Stimulated activated naive CD4-positive, alpha-beta T cell (primary cell): ENCODE measurements at places on chromosomes 2 and 18.

DNA sequence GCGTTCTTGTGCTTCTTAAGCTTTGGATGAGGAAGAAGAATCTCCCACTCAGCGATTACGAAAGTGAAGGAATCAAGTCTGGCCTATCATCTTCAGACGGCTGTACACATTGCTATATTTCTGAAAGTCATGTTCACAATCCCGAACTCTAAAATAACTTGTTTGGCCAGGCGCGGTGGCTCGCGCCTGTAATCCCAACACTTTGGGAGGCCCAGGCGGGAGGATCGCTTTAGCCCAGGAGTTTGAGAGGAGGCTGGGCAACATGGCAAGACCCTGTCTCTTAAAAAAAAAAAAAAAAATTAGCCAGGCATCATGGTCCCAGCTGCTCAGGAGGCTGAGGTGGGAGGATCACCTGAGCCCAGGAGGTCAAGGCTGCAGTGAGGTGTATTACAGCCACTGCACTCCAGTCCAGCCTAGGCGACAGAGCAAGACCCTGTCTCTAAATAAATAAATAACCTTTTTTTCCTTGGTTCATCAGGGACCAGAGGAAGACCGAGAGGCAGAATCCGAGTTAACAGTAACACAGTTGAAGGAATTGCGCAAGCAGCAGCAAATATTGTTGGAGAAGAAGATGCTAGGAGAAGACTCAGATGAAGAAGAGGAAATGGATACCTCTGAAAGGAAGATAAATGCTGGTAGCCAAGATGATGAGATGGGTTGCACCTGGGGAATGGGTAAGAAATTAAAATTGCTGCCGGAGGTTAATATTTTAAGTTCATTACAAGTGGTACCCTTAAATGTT lies 1.1 kb downstream of the SLC4A1AP start:
- no peak for DNase-seq

DNA sequence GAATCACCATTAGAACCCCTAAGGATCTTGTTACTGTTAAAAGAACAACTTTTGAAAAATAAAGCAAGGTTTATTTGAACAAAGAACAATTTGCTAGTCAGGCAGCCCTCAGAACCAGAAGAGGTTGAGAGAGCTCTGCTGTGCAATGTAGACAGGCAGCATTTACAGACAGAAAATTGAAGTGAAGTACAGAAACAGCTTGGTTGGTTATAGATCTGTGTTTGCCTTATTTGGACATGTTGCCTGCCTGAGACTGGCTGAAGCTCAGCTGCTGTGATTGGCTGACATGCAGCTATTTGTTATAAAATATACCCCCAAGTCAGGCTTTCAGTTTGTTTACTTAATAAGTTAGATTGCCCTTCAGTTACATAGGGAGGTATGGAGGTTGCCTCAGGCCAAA lies 12.5 kb downstream of the MSTN start:
- DNase-seq, result no peak

DNA sequence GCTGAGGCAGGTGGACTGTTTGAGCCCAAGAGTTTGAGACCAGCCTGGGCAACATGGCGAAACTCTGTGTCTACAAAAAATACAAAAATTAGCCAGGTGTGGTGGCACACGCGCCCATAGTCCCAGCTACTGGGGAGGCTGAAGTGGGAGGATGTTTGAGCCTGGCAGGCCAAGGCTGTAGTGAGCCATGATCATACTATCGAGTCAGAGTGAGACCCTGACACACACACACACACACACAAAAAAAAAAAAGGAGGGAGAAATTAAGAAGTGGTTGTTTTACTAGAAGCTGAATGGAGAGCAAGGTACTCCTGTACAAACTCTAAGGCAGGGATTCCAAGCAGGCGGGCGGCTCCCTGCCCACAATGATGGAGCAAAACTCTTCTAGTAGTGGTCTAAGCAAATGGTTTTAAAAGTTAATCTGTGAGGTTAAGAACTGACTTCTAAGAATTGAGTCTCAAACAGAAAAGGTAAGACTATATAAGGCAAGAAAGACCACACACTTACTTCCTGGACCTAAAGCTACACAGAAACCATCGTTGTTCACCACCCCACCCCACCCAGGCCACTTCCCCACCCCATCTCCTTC lies 2.6 kb downstream of the ANKRD44 start:
- peak; percentile 25 for DNase-seq

DNA sequence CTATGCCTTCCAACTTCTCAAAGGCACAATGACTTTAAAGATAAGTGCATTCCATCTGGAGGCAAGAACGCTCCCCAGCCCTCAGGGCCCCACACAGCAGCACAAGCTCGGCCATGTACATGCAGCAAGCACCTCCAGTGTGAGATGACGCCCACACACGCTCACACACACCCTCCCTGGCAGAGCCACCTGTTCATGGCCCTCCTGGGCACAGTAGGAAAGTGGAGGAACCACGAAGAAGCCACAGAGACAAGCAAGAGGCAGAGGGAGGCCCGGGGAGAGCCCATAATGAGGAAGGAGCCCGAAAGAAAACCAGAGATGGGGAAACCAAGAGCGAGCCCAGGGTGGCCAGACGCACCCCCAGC lies 21.7 kb downstream of the BIN1 start:
- no peak for DNase-seq

DNA sequence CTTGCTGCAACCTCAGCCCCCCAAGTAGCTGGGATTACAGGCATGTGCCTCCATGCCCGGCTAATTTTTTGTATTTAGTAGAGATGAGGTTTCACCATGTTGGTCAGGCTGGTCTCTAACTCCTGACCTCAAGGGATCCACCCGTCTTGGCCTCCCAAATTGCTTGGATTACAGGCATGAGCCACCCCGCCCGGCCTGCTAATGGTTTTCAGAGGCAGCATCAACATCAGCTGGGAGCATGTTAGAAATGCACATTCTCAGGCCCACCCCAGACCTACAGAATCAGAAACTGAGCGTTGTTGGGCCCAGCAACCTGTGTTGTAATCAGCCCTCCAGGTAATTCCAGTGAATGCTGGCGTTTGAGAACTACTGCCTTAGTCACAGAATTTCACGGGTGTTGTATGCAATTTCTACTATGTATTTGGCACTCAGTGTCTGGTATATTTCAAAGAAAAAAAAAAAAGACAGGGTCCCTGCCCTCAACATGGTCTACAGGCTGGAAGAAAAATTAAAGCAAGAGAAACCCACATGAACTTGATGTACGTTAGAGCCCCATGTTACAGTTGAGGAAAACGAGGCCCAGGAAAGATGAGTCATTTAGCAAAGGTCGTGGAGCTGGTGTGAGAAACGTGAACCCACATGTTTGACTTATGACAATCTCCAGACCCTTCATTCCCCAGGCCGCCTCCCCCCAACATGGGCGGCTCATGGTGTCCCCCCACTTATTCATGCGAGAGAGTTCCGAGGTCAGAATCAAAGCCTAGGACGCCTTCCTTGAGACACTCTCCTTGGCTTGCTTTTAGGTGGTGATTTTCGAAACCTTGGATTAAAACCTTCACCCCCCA lies 35.3 kb downstream of the SH3BP4 start:
- no peak for DNase-seq

DNA sequence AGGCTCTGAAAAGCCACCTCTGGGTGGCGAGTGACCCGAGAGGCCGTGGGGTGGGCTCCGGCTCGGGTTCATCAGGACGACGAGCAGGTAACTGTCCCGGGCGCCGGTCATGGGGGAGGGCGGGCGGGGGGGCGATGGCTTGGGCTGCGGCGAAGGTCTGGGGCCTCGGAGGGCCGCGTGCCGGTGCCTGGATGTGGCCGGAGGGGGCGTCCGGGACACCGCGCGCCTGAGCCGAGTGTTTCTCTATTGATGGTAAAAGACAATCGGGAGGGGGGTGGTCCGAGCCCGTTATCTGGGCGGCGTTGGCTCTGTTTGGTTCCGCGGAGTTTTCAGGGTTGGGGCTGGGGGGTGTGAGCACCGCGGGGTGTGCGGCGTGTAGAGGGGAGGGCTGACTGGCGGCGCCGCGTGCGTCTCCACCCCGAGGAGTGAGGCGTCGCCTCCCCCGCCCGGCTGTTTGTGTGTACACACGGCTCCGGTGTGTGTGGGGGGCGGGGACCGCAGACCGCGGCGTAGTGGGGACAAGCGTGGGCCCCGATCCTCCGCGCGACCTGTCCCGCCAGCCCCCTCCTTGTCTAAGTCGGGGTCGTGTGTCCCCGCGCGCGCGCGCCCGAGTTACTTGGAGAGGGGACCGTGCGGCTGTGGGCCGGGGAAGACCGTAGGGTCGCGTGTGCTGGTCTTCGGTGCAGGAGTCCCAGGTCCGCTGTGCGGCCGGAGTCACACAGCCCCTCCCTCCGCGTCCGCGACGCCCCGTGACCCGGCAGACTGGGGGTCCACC lies 1.6 kb downstream of the CTIF start:
- DNase-seq, result peak; percentile 26

GRCh38 chr2:178513876-178514275 lies 33.6 kb downstream of the PLEKHA3 start:
- no peak for DNase-seq

GRCh38 chr2:95270541-95271081 lies 3.6 kb upstream of the PROM2 start:
- DNase-seq, result no peak

DNA sequence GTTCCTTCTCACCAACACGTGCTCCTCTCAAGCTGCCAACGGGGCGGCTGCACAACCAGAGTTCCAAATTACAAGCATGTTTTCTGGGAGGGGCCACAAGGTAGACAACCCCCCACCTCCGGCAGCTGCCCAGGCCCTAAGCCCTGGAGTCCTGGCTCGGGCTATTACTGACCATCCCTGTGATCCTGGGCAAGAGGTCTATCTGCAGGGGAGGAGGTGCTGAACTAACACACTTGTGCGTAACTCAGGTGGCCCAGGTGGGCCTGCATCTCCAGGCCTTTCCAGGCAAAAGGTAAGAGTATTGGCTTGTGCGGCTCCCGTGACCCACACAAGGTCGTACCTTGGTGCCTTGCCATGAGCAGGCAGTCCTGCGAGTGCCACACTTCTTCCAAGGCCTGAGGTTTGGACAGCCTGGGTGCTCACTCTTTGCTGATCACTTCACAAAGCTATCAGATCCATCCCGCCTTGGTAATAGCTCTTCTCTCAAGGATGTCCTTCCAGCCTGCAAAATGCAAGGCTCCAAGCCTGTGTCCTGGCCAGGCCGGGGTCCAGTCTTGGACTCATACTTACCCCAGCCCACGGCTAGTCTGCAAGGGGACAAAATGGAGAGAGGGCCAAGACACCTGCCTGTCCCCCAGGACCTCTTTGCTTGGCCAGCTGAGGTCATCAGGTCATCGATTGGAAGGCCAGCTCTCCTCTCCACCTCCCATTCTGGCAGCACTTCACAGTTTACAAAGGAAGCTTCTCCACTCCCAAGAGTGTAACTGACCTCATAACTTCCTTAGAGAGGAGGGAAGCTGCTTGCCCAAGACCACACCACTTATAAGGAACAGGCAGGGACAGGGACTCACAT lies 33.9 kb downstream of the ADRA2B start:
- DNase-seq, result no peak

DNA sequence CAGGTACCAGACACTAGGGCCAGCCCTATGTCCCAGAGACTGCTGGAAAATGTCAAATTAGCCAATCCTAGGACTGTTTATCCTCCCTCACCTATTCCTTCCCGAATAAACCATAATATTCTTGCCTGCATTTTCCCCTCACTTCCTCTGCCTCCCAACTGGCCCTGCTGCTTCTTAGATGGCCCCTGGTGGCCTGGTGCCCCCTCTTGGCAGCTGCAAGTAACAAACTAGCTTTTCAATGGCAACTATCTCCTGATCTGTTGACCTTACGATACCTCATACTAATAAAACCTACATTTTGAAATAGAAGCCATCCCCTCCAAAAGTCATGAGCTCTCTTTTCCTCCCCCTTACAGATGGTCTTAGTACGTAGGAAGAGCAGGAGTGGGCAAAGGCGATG lies 132.0 kb downstream of the ALPK2 start:
- no peak for DNase-seq

- DNase-seq, result no peak
Measured at GRCh38 chr2:43265001-43265400, 38.6 kb upstream of the ZFP36L2 start.

- no peak for DNase-seq
Measured at GRCh38 chr2:117614823-117615534, 199.5 kb upstream of the DDX18 start.

GRCh38 chr2:64063924-64064331 lies 44.7 kb upstream of the VPS54 start:
- DNase-seq, result no peak

GRCh38 chr2:181070119-181070835 lies 89.9 kb downstream of the UBE2E3 start:
- no peak for DNase-seq

GRCh38 chr2:187962538-187962937 lies 329.1 kb upstream of the GULP1 start:
- DNase-seq, result no peak
